ENCODE measurements at places on chromosomes 11 and 22.

DNA sequence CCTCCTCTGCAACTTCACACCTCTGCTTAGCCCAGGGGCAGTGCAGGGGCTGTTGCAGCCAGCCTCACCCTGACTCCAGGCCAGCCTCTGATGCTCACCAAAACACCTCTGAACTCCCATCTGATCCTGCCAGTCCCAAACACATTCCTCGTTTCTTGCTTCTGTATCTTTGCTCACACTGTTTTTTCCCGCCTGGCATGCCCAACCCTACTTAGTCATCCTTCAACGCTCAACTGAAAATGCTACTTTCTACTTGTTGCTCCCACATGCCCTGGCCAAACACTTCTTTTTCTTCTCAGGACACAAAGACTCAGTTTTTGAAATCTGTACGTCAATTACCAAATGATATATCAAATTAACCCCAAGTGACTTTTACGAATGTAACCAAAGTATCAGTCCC is 140.8 kb upstream of the ZBED5 start:
- no peak for DNase-seq

GRCh38 chr11:1624621-1625020 is 2.7 kb upstream of the KRTAP5-4 start:
- DNase-seq = no peak

GRCh38 chr11:78415338-78415737 is 2.3 kb downstream of the GAB2 start:
- DNase-seq = no peak

DNA sequence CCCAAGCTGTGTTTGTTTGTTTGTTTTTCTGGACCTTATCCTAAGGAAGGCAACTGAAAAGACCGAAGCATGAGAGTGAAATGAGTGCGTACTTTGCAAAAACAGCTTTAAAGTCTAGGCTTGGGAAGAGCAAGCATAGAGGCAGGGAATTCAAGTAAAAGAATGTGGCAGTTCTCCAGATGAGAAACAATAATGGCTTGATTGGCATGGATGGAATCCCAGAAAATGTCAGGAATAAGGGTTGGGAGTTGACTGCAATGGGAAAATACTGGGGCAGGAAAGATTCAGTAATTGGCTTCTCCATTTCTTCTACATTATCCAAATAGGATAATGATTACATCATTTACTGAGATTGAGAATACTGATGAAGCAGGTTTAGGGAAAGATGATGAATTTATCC is 17.5 kb downstream of the SAAL1 start:
- no peak for DNase-seq

GRCh38 chr22:38824585-38824984 is 19.2 kb downstream of the NPTXR start:
- DNase-seq = no peak

DNA sequence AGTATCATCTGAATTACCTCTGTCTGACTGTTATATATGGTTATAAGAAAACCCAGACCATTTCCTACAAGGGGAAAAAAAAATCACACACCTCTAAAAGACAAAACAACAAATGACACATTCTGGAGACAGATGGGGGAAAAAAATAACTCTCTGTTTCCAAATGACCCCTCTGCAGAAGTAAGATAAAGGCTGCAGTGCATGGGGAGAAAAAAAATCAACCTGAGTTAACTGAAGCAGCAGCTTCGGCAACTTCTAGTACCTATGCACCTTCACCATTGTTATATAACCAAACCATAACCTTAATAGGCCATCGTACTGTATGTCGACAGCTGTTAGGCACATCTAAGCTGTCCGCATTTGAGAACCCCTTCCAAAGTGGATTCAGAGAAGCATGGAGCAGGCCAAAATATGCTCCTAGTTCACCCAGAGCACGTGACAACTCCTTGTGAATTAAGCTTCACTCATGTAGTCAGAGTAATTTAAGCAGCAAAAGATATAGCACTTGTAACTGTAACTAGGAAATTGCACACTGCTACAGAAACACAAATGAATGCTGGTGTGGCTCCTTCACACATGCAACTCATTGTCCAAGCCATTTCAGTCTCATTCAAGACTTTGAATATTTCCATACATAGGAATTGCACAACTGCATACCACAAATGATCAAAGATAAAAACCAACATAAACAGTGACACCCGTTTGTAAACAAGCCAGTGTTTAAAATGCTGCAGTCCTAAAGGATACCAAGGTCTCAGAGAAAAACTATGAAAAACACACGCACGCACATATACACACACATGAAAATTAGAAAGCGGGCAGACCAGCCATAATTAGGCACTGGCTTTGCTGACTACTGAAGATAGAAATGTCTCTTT is 2.7 kb downstream of the SIK3 start:
- DNase-seq = no peak
